NCI-H1092 (cell line): ENCODE measurements at places on chromosomes 11 and 22.

- no peak for DNase-seq
These were observed 21.5 kb upstream of the RFPL3 start for GRCh38 chr22:32336121-32336603.

GRCh38 chr22:44309137-44309536, 3.6 kb downstream of the SHISAL1 start:
- no peak for DNase-seq

- no peak for DNase-seq
These were observed 12.5 kb downstream of the PLET1 start for GRCh38 chr11:112248201-112248600.

- no peak for DNase-seq
These were observed 2.9 kb upstream of the IL18BP start for GRCh38 chr11:71995726-71996291.

GRCh38 chr22:49402169-49402568, 425.5 kb downstream of the BRD1 start:
- DNase-seq: no peak

DNA sequence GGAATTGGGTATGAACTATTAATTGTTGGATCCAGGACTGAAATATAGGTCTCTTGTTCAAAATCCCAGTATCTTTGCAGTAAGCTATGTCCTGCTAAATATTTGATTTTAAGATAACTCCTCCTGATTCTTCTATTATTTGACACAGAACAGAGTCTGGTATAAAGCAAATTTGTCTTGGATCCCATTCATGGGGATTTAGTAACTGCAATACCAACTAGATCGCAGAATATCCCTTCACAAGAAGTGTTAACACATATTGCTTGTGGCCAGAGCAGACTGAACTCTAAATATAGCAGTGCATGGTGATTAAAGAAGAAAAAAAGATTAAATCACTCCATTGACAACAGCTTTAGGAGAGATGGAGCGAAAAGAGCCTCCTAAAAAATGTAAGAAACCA, 68.2 kb upstream of the ARHGAP42 start:
- DNase-seq: no peak

DNA sequence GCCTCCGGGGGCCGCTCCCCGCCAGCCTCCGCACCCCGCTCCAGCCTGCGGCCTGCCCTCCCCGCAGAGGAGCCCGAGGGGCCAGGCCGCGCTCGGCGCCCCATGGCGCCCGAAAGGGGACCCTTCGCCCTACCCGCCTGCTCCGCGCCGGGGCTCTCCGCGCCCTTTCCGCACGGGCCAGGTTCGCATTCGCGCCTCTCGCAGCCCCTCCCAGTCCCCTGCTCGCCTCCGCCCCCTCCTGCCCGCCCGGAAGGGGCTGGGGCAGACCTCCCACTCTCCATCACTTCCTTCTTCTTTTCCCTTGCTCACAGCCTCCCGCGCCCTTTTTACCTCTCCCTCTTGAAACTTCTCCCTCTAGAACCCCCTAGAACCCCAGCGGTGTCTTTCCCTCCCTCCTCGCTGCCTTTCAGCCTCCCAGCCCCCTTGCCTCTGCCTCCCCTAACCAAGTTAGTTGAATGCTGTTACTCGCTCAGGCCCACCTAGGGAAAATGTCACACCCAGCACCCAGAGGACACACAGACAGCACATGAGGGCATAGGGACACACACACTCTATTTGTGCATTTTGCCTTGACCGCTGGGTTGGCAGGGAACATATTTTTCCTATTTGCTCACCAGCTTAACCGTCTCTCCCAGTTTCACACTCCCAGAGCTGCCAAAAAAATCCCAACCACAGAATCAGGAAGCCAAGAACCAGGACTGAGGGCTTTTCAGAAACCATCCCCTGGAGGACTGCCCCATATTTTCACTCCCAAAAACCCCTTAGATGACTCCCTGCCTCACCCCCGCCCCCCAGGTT, at the start of gene SLC43A3:
SLC43A3 (minus strand) TSS at position 193 of the 798 bp plus-strand sequence. CDS start 949 bp downstream, outside the sequence.
- peak; percentile 21 for DNase-seq

- no peak for DNase-seq
These were observed 2.3 kb downstream of the PRR33 start for GRCh38 chr11:1889224-1889930.

- peak; percentile 88 for DNase-seq
These were observed 20.0 kb downstream of the TREH start for GRCh38 chr11:118659314-118659952.

DNA sequence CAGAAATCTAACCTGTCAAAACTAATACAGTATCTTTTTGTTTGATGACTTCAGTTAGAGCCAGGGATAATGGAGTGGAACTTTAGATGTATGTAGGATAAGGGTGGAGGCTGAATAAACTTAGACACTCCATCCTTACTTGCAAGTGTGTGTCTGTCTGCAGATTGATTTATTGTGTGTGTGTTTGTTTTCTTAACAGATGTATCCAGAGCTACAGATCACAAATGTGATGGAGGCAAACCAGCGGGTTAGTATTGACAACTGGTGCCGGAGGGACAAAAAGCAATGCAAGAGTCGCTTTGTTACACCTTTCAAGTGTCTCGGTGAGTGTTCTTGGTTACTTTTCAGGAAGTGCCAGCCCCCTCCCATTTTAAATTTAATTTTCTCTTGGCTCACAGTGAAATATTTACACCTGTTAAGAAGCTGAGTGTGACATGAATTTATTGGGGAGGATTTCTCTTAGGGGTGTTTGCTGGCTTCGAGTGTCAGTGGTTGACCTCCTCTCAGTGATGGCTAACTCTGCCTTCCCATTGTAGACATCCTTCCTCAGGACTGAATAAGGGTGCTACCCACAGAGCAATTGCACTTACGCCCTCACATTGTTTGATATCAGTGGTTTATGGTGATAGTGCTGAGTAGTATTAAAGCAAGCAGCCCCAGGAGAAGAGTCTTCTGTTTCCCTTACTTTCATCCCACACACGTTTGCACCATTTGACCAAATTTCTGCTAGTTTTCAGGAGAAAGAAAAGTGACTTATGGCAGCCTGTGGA, 40.8 kb downstream of the APLP2 start:
- DNase-seq: no peak

DNA sequence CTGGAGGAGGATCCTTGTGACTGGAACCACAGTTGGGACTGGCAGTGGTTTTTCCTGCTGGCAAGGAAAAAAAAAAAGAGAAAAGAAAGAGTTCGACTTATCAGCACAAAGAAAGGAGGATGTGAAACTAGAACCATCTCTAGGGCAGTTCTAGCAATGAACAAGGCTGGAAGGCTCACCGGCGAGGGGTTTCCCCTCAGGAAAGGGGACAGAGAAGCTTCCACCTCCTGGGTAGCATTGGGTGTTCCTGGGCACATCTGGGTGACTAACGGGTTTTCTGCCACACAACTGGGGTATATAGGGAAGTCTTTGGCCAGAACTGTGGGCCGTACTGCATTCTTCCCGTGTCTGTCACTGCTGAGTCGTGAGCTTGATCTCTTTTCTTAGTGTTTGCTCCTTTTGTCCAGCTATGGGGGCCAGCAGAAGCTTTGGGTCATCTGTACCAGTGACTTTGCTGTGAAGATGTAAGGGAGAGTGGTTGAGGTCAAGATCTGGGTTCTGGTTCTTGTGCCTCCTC, 109.4 kb upstream of the OR4B1 start:
- DNase-seq: no peak

DNA sequence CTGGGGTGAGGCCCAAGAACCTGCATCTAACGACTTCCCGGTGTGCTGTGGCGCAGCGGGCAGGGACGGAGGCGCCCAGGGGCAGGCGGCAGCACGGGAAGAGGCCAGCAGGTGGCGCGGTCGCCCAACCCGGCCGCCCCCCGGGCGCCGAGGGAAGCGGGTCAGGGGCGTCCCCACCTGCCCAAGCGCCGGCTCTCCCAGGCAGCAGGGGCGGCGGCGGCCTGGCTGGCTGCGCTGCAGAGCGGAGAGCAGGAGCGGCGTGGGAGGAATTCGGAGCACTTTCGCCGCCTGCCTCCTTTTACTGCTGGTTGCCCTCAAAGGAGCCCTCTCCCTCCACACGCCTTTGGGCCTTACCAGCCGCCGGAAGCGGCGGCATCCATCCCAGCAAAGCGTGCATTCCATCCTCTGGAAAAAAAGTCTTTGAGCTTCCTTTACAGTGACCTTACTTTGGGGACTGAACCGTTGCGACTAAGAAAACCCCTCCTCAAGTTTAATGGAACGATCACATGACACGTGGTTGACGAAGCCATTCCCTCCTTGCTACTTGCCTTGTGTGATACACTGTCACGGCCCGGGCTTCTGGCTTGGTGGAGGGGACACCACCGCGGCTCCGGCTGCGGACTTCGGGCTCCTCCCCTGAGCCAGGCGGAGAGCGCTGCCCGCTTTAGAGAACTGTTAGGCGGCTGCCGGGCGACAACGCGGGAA, 106.8 kb upstream of the CLMP start:
- peak; percentile 55 for DNase-seq

DNA sequence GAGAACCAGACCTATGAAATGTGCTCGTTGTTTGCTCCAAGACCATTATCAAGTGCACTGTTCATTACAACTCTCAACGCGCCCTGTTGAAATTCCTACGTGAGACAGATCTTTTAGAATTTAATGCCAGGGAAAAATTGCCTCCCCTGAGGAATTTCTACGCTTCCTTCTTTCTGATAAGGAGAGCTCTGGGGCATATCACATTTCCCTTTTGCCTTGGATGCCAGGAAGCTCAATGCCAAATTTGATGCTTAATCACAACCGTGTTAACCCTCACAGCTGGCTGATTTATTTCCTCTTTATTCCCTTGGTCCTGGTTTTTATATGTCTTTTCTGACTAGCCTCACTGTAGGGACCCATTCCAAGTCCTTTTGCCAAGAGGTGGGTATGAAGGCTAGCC, 109.4 kb downstream of the MICAL2 start:
- DNase-seq: no peak

GRCh38 chr11:121544956-121545355, 92.2 kb upstream of the SORL1-AS1 start:
- DNase-seq: no peak

DNA sequence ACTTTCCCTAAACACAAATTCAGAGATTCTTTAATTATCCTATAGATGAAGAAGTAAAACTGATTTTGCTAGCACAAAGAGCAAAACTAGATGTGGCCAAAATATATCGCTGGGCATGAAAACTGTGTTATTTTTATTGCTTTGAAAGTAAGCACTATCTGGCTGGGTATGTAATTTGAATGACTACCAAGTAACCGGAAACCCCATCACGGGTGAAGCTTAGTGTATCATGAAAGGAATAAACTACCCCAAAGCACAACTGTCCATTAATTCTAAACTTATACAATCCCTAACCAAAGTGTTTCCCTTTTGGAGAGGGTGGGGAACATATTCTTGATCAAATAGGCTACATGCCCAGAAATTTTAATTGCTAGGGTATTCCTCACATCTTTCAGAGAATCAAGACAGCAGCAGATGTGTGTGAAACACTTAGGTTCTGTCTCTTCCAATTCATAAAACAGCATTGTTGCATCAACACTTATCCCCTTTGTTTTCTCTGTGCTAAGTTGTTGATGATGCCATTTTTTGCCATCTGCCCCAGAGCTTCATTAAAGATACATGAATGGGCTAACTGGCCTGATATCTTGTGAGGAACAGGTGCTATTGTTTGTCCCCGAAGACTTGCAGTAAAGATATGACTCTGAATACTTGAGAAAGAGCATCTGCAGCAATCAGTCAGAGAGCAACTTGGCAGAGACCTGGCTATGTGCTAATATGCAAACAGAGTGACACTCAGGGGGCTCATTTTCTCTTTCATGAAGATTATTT, 238.2 kb downstream of the SOX6 start:
- DNase-seq: peak; percentile 35

DNA sequence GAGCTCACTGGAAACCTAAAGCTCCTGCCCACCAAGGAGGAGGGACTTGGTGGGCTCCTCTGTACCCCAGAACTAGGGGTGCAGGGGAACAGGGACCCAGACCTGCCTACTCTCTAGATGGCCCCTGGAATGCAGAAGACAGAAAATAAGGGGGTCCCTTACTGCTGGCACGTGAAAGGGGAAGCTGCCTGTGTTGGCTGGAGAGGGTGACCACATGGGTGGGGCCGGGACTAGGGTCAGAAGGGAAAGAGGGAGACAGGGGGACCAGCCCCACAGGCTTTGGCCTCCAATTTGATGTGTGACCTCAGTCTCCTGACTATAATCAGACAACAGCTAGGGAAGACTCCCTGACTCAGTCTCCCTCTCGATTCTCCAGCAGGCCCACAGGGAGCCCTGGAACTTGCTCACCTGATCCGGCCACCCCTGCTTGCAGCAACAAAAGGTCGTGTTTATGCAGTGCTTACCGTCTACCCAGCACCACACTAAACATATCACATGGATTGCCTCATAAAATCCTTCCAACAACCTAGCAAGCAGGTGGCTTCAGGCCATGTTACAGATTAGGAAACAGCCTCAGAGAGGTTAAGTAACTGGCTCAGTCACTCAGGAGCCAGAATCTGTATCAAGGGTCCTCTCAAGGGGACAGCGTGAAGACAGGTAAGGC, 10.2 kb downstream of the ARAP1 start:
- DNase-seq: no peak

DNA sequence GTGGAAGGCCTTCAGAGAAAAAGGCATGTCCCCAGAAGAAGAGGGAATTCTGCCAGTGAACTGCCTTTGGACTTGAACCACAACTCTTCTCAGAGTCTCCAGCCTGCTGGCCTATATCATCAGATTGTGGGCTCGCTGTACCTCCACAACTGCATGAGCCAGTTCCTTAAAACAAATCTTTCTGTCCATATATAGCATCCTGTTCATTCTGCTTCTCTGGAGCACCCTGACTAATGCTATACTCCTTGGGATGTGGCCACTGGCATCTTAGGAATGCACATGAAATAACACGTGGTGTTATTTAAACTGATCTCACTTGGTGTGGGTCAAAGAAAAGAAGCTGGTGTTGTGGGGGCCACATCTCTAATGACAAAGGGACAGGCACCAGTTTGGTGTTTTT, 58.3 kb upstream of the VSTM5 start:
- DNase-seq: no peak

DNA sequence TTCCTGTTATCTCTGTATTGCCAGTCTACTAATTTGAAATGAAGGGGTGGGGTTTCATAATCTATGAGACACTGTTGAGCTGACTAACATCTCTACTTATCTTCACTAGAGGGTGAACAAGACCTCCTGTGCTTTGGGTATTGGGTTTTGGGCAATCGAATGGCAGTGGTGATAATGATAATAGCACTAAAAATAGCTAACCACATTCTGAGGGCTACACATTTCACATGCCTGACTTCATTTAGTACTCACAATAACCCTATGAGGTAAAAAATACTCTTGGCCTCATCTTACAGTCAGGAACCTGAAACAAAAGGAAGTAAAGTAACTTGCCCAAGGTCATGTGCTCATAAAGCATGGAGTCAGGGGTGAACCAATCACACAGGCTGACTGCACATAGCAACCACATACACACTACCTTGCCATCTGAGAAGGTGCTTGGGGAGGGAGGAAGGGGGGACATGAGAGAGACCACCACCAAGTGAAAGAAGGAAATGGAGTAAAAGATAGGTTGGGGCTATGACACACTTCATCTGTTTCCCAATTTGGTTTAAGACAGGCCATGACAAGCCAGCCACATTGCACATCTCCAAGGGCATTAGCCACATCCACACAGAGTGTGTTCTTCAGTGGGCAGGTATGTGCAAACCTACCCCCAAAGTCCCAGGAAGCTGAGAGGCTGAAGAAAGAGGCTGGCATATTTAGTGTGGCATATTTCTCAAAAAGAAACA, 387.6 kb upstream of the DDI1 start:
- DNase-seq: no peak
